ENCODE measurements at places on chromosomes 5 and 9. TPM values are rescaled to one million over a fixed set of nuclear protein-coding genes. Genes with fewer than 3 reads are reported as not detected.

Gene HSPA9
- total RNA-seq = 174 TPM

Gene CDH6
- total RNA-seq = 34.9 TPM

DNA sequence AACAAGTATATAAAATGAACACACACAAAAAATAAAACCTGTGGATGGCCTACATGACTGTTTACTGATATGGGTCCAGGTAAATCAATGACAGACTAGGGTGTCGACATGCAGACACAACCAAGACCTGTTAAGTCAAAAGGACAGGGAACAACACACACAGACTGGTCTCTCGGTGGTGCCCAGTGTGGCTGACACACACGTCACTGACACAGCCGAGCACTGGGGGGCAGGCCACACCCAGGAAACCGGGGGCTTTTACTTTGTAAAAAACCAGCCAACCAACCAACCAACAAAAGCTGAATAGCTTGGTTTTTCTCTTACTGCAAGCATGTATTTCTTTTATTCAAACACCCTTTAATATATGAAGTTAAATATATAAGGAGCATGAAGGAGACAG, 5.0 kb downstream of the FAM163B start:
- no peak for DNase-seq

DNA sequence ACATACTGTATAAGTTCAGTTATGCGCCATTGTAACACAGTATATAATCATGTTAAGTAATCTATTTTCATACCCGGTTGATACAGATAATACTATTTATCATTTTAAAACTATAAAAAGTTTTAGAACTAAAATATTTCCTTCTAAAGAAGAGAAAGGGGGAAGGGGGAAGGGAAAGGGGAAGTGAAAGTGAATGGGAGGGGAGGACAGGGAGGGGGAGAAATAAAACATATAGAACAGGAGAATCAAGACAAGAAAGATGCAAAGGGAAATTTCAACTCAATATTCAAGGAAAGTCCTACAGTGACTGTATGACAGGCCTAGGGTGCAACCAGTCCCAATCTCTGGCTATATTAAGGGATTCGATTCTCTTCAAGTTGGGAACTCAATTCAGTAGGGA, 1278.8 kb downstream of the MAT2B start:
- no peak for DNase-seq

DNA sequence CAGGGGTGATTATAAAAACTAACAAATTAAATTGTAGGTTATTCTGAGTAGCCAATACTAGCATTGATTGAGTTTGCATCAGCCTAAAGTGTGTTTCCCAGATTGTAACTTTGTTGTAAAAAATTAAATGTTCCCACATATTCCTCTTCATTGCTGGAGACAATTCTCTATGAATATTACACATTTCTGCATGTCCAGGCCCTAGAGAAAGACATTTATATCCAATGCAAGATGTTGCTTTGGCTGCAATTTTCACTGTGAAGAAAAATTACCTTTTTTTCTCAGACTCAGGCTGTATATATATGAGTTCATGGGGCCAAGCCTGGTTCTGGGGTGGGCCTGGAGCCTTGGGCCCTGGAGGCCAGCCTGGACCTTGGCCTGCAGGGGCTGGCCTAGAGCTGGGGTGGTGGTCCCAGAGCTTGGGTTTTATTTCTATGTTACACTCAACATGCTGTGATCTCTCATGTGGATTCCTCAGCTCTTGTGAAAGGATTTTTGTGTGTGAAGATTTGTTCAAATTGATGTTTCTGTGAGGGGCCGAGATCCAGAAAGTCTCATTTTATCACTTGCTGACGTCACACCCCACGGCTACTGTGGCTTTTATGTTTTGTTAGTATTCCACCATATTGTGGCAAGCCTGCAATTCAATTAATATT, 232.5 kb downstream of the SPATA31A1 start:
- DNase-seq = no peak
